Heart left ventricle (tissue), 16 donors: ENCODE measurements at places on chromosomes 12 and 14.

DNA sequence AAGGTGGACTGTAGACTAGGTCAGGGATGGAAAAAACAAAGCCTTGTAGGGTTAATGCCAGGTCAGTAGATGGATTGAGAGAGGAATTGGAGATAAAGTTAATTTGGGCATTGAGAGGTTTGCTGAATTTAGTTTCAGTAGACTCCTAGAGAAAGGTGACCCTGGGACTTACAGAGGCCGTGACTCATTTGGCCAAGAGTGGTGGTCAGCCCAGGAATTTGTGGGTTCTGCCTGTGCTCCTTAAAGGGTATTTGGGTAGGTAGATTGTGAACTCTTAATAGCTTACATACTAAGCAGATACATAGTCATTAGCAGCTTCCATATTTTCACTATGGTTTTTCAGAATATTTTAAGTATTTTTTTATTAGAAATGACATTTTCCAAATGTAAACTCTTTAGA lies 21.8 kb downstream of the PLEKHA5 start:
- no peak for DNase-seq

DNA sequence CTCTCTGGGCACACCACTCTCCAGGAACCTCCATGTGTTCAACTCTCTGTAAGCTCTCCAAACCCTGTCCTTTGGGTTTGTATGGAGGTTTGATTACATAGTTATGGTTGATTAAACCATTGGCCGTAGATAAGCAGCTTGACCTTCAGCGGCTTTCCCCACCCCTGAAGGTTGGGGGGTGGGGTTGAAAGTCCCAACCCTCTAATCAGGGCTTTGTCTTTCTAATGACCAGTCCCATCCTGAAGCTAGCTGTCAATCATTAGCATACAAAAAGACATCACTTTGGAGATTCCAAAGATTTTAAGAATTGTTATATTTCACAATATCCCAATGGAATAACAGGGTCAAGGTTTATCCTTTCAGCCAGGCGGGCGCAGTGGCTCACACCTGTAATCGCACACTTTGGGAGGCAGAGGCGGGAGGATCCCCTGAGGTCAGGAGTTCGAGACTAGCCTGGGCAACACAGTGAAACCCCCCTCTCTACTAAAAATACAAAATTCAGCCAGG lies 8.4 kb downstream of the FAM186A start:
- DNase-seq, result no peak

- DNase-seq, result no peak
Observed at GRCh38 chr12:108320507-108321293, 18.4 kb downstream of the CMKLR1 start.

DNA sequence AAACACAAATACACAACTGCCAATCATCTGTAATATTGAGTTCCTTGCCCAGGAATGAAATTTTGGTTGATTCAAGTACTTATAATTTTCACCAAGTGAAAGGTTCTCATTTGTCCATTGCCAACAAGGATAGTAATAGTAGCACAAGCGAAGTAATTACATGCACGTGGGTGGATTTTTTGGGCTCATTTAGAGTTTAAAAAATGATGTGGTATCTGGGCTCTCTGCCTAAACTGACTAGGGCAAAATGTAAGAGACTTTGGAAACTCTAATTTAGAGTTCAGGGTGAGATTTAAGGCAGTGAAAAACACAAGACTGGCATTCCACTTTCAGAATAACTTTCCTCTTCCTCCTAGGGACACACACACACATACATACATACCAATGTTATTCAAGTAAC lies 111.7 kb downstream of the MYRFL start:
- no peak for DNase-seq

GRCh38 chr12:95532851-95533250 lies 18.4 kb downstream of the USP44 start:
- no peak for DNase-seq

DNA sequence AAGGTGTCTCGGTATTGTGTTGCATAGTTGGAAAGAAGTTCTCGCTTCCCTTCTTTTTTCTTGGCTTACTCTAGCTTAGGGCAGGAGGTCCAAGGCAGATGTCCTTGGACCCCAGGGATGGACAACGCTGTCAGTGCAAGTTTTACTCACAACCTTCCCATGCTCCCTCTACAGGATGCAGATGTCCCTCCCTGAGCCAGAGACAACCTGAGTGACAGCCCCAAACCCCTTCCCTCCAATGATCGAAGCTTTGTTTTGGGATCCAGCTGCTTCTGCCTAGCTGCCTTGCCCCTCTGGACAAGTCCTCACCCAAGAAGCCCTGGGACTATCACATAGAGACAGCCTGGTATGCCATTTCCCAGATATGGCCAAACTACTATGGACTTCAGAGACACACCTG lies 112.0 kb upstream of the RAP1B start:
- DNase-seq, result no peak

GRCh38 chr12:68065687-68066086 lies 76.4 kb downstream of the IFNG-AS1 start:
- no peak for DNase-seq

- DNase-seq, result no peak
Observed at GRCh38 chr14:70662080-70662479, 20.4 kb downstream of the TTC9 start.

DNA sequence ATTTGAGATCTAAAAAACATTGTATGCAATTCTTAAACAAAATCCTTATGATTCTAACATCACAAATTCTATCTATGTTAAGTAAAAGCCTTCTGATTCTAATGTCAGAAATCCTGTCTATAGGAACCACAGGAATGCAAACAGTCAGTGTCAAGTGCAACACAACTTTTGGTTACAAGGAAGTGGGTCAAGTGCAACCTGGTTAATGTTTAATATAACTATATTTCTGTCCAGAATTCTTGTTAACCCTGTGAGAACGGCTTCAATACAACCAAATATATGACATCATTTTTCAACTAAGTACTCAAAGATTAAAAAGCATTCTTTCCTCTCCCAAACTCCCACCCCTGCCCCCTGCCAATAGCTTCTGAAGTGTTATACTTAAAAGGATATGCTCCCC lies 107.9 kb upstream of the PLEKHA5 start:
- no peak for DNase-seq

DNA sequence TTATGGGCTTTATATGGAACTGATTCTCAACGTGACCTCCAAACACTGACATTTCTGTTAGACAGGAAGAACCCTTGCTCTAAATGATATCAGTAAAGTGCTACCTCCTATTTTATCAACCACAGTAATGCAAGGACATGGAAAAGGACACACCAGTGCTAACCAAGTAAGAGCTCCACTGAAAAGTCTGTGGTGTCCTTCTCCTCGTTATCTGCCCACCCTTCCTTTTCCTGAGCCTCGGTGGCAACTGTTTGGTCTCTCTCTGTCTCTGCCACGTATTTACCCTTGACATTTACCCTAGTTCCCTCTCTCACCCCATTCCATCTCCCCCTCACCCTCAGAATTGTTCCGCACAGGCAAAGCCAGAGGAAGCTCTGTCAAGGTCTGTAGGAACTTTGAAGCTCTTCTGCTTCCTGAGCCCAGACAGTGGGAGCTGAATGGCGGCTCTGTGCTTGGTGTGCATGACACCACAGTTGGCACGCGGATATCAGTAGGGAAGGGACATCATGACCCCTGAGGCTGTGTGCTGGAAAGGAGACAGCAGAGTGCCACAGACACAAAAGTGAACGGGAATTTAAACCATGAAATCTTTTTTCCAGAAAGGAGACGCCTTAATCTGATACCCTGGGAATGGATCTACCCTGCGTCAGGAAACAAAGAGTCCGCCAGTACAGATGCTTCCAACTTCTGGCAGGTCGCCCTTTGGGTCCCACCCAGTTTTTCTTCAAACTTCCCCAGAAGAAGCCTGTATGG lies 50.8 kb downstream of the NTN4 start:
- DNase-seq, result peak; percentile 70

DNA sequence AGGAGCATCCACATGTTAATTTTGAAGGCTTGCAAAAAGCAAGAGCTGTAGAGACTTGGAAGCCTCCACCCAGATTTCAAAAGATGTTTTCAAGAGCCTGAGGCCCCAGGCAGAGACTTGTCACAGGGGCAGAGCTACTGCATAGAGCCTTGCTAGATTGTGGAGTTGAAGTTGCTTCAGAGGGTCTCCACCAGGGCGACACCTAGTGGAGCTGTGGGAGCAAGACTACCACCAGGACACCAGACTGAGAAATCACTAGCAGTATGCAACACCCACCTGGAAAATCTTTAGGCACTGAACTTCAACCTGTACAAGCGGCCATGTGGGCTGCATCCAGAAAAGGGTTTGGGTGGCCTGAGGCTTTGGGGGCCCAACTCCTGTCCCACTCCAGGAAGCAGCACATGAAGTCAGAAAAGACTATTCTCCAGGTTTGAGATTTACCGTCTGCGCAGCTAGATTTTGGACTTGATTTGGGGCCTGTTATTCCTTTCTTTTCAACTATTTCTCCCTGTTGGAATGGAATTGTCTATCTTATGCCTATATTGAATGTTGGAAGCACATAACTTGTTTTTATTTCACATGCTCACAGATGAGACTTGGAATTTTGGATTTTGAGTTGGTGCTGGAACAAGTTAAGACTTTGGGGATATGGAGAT lies 508.6 kb downstream of the FLRT2 start:
- DNase-seq, result peak; percentile 11

- DNase-seq, result no peak
Observed at GRCh38 chr14:77037938-77038568, 9.5 kb upstream of the IRF2BPL start.

DNA sequence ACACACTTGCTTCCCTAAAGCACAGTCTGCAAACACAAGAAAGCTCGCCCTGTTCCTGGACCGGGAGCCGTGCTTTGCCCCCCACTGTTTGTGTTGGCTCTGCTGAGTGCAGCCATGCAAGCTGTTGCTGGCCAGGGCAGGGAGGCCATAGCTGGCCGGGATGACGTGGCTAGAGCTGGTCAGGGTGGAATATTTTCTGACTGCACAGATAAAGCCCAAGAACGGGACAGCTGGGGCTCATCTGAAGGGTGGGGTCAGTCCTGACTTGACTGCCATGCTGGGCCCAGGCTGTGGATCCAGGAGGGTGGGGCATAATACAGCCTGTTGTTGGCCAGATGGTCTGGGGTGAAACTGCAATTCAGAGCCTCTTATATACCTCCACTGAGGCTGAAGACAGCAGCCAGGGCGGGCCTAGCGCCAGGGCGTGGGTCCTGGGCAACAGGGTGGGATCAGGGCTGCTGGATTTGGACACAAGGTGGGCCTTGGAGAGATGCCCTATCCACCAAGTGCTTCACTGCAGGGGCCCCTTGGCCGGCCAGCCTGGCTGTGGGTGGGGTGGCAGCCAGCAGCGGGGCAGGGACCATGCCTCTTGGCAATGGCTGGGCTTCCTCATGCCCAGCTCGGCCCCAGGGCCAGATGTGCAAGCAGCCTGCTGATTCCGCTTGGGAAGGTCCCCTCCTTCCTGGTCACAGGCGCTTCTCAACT lies 14.8 kb downstream of the KMT5A start:
- DNase-seq, result peak; percentile 26

GRCh38 chr12:67535176-67535575 lies 113.4 kb upstream of the DYRK2 start:
- no peak for DNase-seq

DNA sequence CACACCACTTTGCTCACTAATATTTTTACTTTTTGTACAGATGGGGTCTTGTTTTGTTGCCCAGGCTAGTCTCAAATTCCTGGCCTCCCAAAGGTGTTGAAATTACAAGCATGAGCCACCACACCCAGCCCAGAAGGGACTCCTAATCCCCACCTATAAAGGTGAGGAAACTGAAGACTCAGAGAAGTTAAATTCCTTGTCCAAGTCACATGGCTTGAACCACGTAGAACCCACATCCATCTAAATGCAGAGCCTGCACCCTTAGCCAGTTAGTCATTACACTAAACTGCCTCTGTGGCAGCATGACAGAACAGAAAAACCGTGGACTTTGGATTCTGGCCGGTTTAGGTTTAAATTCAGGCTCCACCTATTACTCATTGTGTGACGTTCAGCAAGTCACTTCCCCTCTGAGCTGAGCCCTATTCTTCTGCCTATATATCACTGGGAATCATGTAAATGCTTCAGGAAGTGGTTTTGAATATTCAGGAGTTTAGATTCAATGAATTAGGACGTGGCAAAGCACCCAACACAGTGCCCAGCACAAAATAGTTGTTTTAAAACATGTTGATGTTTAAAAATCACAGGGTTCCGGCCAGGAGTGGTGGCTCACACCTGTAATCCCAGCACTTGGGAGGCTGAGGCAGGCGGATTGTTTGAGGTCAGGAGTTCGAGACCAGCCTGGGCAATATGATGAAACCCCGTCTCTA lies 3.0 kb upstream of the CORO1C start:
- DNase-seq, result no peak

GRCh38 chr12:113097716-113098440 lies 37.7 kb downstream of the RASAL1 start:
- DNase-seq, result no peak

DNA sequence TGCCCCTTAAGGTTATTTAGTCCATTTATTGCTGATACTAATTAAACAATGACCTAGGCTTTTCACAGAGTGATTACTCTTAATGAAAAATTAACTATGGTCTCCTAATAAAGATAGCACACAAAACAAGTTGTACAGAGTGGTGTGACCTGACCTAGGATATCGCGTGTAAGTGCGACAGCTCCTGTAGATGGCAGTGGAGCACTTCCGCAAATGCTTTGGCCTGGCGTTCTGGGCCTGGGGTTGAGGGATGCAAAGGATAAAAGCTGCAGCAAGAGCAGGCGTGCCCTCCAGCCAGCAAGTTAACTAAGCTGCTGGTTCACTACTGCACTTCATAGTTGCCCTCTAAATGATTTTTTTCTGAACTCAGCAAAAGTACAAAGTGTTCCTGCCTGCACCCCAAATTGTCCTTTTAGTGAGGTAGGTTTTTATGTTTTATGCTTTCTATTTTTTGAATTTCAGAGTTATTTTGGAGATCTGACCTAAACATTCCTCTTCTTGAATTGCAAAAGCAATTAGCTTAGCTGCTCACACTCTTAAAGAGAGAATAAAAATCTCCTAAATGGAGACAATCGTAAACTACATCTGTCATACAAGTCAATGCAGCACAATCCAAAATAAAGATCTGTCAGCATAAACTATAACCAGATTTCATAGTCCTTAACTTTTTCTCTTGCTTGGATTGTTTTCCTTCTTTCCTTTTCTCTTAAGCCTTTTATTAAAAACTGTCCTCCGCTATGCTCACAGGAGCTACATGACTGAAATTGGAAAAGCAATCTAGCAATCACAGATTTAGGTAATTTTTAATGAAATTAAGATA lies 379.6 kb downstream of the LRIG3 start:
- DNase-seq, result peak; percentile 63

DNA sequence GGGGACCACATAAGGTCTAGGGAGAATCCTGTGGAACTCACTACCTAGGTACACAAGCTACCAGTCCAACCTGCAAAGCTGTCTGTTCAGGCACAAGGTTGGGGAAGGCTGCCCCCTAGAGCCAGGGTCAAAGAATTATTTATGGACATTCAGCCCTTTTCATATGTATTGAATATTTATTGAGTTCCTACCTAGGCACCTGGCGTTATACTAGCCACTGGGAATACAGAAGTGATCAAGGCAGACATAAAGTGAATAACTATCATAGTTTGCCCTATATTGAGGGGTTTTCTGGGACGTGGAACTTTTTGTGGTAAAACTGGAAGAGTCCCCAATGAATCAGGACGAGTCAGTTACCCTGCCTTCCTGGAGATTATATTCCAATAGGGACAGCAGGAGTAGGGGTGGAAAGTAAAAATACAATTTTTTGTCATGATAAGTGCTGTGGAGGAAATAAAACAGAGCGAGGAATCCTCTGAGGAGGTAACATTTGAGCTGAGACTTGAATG lies 5.8 kb upstream of the SLC48A1 start:
- peak; percentile 61 for DNase-seq
